GM12892 (cell line): ENCODE measurements at places on chromosomes 11 and 22.

GRCh38 chr22:49553518-49554295 is 274.0 kb downstream of the BRD1 start:
- no peak for DNase-seq

GRCh38 chr11:73866095-73866579 is 10.5 kb downstream of the COA4 start:
- DNase-seq, result no peak

- no peak for DNase-seq
These were observed 21.4 kb downstream of the TMPRSS6 start for GRCh38 chr22:37088108-37088605.

- no peak for DNase-seq
These were observed 146.4 kb downstream of the FBXO7 start for GRCh38 chr22:32620992-32621391.

- DNase-seq, result peak; percentile 15
These were observed 77.2 kb downstream of the KCNQ1 start for GRCh38 chr11:2521733-2522630.

DNA sequence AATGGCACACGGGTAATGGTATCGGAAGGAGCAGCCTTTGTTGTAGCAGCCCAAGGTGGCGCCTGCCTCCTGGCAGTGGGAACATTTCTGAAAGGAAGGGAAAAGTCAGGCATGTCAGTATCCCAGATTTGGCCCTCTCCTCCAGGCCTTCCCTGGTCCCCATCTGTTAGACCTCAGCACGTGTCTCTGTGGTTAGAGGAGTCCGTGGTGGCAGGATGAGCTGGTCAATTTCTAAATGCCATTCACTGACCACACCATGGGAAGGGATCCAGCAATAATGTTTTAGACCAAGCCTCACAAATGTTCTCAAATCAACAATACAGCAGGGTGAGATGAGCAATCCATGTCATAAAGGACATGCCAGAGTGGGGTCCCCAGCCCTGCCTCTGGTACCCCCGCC is 49.0 kb upstream of the CYP2D6 start:
- DNase-seq, result no peak

DNA sequence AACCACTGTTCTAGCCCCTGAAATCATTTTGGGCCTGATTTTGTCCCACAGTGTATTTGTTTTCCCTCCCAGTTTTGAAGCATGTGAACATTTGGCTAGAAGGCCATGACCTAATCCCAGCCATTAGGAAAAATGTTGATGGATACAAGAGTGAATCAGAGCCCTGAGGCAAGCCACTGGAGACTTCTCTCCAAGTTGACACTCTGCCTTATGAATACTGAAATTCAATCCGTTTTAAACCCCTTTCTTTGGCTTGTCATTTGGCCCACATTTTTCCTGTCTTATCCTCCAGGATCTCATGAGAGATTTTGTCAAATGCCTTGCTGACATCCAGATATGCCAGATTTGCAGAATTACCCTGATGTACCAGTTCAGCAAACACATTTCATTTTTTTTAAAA is 158.8 kb downstream of the FAT3 start:
- DNase-seq, result no peak

- DNase-seq, result no peak
These were observed 70.3 kb downstream of the SEZ6L start for GRCh38 chr22:26239581-26239980.

DNA sequence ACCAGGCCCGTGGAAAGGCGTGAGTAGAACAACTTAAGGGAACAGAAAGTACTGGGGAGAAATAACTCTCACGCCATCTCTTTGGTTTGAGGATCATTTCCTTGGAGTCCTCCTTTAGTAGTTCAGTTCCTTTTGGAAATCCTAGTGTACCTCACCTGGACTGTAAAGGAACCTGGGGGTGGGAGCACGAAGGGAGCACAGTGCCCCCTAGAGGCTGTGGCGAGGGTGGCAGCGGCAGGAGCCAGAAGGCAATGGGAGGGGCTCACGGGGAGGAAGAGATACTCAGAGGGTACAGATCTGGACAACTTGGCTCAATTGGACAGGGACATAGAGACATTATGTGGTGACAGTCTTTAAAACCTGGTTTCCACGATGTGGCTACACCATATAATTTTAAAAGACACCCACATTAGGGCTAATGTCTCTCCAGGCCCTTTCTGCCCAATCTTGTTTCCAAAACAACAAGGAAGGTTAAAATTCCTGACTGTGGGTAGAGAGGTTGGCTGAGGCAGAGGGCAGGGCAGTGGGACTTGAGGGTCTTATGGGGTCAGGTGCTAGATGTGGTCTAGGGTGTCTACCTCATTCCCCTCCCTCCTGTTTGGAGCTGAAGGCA is 87.0 kb downstream of the CSNK2A3 start:
- DNase-seq, result peak; percentile 59

DNA sequence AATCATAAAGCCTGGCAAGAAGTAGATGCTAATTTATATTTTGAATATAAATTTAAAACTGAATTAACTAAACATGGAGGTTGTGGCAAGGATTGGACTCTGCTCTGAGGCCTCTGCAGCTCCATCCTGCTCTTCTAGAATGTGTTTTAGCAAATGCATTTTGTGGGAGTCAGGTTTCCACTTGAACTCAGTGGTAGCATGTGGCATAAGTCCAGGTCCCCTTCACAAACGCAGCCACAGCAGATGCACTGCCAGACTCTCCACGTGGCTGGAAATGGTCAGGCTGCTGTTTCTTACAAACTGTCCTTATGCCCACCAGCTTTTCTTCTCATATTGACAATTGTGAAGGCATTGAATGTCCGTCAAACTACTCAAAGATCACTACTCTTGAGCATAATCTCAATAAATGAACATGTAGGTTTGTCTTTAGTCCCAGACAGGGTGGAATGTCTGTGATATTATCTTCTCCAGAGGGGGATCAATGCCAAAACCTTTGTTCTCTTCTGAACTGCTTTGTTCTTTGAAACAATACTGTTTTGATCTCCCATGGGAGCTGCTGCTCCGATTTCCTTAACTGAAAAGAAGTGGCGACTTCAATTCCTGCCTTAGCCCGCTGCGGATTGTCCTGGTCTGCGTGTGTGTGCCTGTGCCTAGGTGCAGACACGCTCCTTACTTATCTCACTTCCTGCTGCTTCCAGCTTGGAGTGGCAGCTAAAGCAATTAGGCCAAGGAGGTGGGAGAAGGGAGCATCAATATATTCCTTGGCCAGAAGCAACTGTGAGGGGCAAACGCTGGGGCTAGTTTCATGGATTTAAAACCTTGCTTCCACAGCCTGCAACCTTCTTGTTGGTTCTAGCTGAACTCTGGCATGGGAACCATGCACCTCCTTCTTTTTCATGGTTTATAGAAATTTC is 24.2 kb downstream of the EIF4G2 start:
- no peak for DNase-seq

GRCh38 chr11:64778223-64778472 is 194 bp downstream of the SF1 start:
- DNase-seq, result no peak
